Small intestine (tissue), 16 donors: ENCODE measurements at places on chromosomes 1 and 21. TPM values are rescaled to one million over a fixed set of nuclear protein-coding genes. Genes with fewer than 3 reads are reported as not detected.
A peak's percentile ranks its signal among the peaks of the same experiment; 100 is the strongest.

The SRP9 gene
- 286 TPM for polyA plus RNA-seq

The LHX4 gene
- 0.18 TPM for polyA plus RNA-seq

The GNG4 gene
- 3.6 TPM for polyA plus RNA-seq

The NFYC gene
- 35.9 TPM for polyA plus RNA-seq

The XCL2 gene
- 1.1 TPM for polyA plus RNA-seq

The CRYAA gene
- polyA plus RNA-seq: not detected

The OR2T27 gene
- polyA plus RNA-seq: not detected

The C8B gene
- 0.15 TPM for polyA plus RNA-seq

The LEMD1 gene
- polyA plus RNA-seq: 1.1 TPM

The FUCA1 gene
- polyA plus RNA-seq: 50.5 TPM

DNA sequence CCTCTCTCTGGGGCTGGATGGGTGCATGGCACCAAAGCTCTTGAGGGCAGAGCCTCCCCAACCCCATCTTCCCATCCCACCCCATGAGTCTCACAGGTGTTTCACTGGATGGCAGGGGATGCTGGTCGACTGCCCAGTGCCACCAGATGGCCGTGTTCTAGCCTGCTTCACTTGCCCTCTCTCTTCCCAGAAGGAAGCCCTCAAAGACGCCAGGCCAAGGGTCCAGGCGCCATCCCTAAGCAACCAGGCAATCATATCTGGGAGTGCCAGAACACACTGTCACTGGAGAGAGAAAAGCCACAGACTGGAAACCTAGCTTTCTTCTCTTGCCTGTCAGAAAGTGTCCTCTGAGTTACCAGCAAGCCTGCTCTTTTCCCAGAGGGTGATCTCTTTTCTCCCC, 26.7 kb downstream of the PIGM start:
- H3K27ac ChIP-seq: peak overlapping the region; percentile 76
- peak; percentile 28 for DNase-seq
- H3K4me3 ChIP-seq: no peak overlapping the region
- H3K36me3 ChIP-seq: no peaks in the 10 kb centered on the region
- H3K27me3 ChIP-seq: no peaks in the 10 kb centered on the region
- H3K4me1 ChIP-seq: no peaks in the 10 kb centered on the region

DNA sequence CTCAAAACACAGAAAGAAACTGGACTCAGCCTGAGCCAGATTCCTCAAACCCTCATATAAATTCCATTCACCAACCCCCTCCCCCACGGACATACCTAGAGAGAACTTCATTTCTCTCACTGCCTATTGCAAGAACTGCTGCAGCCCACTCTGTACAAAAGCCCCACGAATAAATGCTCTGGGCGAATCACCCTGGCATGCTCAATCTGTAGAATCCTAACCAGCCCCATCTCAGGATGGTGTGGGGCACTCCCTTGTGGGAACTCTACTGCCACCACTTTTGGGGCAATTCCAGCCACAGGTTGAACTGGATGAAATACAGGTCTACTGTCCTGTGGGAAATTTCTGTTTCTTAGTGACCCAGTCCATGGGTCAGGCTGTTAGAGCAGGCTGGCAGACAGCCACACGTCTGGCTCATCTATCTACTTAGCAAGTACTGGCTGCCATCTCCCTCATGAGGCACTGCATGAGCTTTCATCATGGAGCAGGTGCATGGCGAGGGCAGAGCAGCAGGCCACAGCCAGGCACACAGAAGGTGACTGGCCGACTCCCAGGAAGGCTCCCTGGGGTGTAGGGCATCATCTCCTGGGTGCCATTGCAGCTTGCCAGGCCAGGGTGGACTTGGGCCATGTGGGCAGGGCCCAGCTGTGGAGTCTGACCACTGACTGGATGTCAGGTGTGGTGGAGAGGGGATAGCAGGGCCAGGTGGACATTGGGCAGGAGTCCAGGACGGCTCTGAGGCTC, 1.6 kb upstream of the C1orf35 start:
- no peak for DNase-seq
- H3K4me1 ChIP-seq: peaks cover 5% of the 10 kb centered on the region
- no peak overlapping the region for H3K27ac ChIP-seq
- no peaks in the 10 kb centered on the region for H3K36me3 ChIP-seq

GRCh38 chr21:45769294-45769693, 125.8 kb downstream of the PCBP3 start:
- no peaks in the 10 kb centered on the region for H3K4me1 ChIP-seq
- no peak overlapping the region for H3K4me3 ChIP-seq
- no peak overlapping the region for H3K27ac ChIP-seq
- DNase-seq: no peak
- no peaks in the 10 kb centered on the region for H3K36me3 ChIP-seq
- H3K27me3 ChIP-seq: no peaks in the 10 kb centered on the region

GRCh38 chr21:30209601-30210000, 6.3 kb downstream of the CLDN8 start:
- no peak overlapping the region for H3K27ac ChIP-seq
- no peak for DNase-seq
- no peaks in the 10 kb centered on the region for H3K4me1 ChIP-seq
- H3K36me3 ChIP-seq: no peaks in the 10 kb centered on the region
- H3K4me3 ChIP-seq: no peak overlapping the region

- H3K4me3 ChIP-seq: no peak overlapping the region
- DNase-seq: no peak
- H3K27me3 ChIP-seq: no peaks in the 10 kb centered on the region
- H3K36me3 ChIP-seq: no peaks in the 10 kb centered on the region
Observed at GRCh38 chr1:181369416-181369815, 113.9 kb upstream of the CACNA1E start.

DNA sequence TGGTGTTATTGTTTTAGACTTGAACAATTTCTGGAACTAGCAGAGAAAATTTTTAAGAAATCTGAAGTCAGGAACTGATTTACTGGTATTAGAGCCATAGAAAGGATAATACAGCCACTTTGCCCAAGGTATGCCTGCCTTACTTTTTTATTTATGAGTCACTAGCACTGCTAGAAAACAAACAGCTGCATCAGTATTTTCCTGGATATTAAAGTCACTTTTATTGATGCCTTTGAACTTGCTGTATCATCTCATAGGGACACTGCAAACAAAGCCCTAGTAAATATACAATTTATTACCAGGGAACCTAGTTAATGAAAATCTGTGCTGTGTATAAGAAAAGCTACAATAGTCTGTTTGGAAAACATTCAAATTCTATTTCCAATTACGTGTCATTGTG, 490.8 kb upstream of the TMPRSS15 start:
- no peak overlapping the region for H3K27ac ChIP-seq
- no peak for DNase-seq
- no peak overlapping the region for H3K4me3 ChIP-seq
- H3K27me3 ChIP-seq: no peaks in the 10 kb centered on the region
- no peaks in the 10 kb centered on the region for H3K4me1 ChIP-seq

GRCh38 chr1:227915564-227916553, 31.9 kb downstream of the WNT9A start:
- no peak overlapping the region for H3K27ac ChIP-seq
- H3K4me3 ChIP-seq: no peak overlapping the region
- no peaks in the 10 kb centered on the region for H3K4me1 ChIP-seq
- H3K27me3 ChIP-seq: no peaks in the 10 kb centered on the region
- no peak for DNase-seq
- H3K36me3 ChIP-seq: no peaks in the 10 kb centered on the region

GRCh38 chr1:204402391-204402790, 9.2 kb downstream of the PPP1R15B start:
- H3K27me3 ChIP-seq: no peaks in the 10 kb centered on the region
- peaks cover 5% of the 10 kb centered on the region for H3K4me1 ChIP-seq
- H3K27ac ChIP-seq: no peak overlapping the region
- H3K36me3 ChIP-seq: peaks cover 37% of the 10 kb centered on the region

DNA sequence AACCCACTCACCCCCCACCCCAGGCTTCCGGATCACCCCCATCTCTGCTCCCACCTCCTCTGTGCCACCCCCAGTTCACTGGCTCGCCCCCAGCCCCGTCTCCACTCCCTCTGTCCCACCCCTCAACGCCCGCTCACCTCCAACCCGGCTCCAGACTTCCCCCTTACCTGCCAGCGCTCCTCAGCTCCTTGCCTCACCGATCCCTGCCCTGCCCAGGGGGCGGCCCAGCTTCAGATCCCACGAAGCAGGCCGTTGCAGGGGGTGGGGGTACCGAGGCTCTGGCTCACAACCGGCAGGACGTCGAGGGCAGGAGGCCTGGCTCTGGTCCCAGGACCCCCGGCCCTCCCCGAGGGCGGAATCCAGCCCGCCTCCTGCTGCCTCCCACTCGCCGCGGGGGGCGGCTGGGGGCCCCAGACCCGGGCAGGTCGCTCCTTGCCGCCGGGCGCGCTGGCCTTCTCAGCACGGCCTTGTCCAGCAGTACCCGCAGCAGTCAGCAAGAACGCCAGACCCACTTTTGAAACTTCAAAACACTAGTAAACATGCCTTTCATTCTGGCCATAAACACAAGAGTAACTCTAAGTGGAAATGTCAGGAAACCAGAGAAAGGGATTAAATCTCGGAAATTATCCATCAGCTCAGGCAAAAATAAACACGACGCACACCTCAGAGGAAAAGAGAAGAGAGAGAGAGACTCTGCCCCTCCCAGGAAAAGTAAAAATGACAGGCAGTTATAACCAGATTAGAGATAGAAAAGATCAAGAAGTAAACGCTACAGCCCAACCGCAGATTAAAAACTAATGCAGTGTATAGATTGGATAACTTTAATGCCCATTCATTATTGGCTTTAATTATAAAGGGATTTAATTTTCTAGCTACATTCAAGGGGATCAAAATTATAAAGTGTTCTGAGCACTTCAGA, 1.0 kb upstream of the FAM89A start:
- H3K4me3 ChIP-seq: peak overlapping the region; percentile 66
- H3K4me1 ChIP-seq: peaks cover 12% of the 10 kb centered on the region
- no peaks in the 10 kb centered on the region for H3K36me3 ChIP-seq

DNA sequence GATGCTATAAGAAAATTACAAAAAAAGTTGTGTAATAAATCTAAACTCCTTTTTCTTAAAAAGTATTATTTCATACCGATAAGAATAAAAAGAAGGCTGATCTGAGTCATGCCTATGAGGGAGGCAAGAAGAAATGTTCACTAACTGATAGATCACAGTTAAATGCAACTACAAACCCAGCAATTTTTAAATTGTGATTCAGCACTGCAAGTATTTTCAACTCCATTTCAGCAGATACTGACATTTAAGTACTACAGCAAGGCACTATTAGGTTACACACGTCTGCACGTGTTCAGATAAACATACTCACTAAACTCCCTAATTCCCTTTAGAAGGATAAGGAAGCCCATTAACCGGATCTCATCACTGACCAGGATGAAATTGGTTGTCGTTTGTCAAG, 213.3 kb upstream of the ZRANB2 start:
- H3K36me3 ChIP-seq: no peaks in the 10 kb centered on the region
- H3K27ac ChIP-seq: no peak overlapping the region
- no peak overlapping the region for H3K4me3 ChIP-seq
- no peaks in the 10 kb centered on the region for H3K27me3 ChIP-seq
